Heart left ventricle (tissue), 16 donors: ENCODE measurements at places on chromosomes 2 and 18. TPM values are rescaled to one million over a fixed set of nuclear protein-coding genes. Genes with fewer than 3 reads are reported as not detected.

GRCh38 chr18:77948567-77948966 lies 698.9 kb downstream of the GALR1 start:
- no peak for DNase-seq

DNA sequence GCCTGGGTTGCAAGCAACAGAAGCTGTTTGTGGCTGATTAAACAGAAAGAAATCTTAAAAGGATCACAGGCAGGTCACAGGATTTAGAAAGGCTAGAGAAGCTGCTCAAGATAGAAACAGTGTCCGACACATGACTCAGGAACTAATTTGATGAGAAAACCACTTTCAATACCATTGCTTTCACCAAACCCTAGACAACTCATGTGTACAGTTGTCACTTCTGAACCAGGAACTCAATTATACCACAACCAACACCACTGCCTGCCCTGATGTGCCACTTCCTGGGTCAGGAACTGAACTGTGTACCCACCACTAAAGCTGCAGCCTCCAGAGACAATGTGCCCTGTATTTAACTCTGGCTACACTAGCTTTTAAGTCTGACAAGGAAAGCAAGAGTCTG lies 56.0 kb downstream of the TMEM247 start:
- no peak for DNase-seq

GRCh38 chr2:205321231-205321630 lies 361.1 kb upstream of the NRP2 start:
- no peak for DNase-seq

DNA sequence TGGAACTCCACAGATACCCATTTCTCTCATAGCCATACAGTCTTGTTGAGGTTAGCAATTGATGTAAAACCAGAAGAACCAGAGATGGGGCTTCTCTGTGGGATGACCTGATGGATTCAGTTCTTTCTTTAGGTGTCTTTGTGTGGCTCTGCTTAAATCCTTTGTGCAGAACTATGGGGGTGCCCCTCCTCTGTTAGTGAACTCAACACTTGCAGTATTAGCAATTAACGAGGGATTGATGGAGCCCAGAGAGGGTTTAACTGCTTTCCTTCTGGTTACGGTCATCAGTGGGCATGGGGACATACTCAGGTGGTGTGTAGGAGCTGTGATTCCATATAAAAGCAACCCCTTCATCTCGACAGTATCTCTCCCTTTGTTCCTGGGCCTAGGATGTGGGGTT lies 406.8 kb upstream of the FAM98A start:
- DNase-seq, result no peak

GRCh38 chr2:203728321-203728720 lies 21.9 kb downstream of the CD28 start:
- DNase-seq, result no peak

DNA sequence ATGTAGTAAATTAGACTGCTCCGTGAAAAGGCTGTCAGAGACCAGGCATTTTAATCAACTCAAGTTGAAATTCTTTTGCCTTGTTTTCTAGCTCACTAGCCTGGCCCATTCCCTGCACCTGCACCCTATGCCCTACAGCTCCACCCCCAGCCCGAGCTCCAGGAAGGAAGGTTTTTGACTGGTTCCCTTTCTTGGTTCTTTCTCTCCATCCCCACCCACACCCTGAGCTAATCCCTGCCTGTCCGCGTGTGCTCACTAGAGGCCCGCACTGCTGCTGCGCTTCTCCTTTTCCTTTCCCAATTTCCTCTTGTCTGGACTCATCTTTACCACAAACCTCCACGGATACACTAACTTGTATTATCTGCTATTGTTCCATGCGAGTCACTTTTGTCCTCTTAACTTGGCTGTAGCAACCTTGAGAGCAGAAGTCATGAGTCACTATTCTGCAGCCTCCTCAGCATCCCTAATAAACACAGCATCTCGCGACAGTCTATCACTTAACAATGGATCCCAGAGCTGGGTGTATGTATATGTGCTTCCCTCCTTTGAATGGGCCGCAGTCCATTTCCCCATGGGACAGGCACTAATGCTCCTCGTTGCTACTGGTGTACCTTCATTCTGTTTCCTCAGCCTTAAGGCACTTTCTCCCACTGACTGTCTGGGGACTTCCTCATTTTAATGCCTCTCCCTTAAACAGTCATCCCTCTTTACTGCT lies 36.5 kb downstream of the COLEC12 start:
- DNase-seq, result peak; percentile 45

- no peak for DNase-seq
Observed at GRCh38 chr2:159317392-159318088, 31.0 kb upstream of the WDSUB1 start.

DNA sequence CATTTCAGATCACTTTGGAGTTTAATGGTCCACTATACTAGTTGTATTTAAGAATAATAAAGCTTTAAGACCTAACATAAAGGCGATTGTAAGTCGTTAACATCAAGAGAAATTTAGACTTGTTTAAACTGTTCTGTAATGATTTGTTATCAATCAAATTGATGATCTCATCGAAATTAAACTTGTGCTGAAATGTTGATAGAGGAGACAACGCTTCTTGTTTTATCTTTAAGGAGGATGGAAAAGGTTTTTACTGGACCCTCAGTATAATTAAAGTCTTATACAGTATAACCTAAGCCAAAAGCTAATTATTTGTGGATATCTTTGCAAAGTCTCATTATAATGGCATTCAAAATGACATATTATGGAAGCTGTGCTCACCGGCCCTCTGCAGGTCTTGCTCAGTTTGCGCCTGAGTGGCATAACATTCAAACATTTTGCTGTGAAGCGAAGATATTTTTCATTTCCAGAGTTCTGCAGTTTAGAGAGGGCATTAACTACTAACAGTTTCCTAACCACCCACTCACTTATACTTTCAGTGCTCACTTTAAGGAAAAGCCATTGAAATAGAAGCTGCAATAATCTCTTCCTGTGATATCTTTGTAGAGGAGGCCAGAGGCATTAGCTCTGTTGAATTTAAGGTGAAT lies 1.4 kb upstream of the SERTAD2 start:
- DNase-seq, result no peak

- DNase-seq, result no peak
Observed at GRCh38 chr18:21678859-21679258, 25.7 kb downstream of the ABHD3 start.

DNA sequence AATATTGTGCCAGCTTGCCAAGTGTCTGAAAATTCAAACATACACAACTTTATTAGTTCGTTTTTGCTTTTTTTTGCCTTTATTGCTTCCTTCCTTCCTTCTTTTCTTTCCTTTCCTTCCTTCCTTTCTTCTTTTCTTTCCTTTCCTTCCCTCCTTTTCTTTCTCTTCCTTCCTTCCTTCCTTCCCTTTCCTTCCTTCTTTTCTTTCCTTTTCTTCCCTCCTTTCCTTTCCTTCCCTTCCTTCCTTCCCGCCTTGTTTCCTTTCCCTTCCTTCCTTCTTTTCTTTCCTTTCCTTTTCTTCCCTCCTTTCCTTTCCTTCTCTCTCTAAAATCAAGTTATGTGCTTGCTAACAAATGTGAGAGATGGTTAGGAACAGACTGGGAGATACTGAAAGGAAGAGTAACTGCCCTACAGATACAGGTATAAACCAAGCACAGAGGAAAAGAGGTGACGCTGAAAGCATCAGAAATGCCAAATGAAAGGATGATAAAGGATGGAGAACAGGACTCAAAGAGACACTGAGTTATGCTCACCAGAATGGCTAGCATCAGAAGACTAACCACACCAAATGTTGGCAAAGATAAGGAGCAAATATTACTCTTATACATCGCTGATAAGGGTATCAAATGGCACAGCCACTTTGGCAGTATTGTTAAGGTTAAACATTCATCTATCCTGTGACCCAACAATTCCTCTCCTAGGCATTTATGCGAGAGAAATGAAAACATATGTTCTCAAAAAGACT lies 151.6 kb downstream of the MREG start:
- DNase-seq, result no peak

GRCh38 chr2:16537347-16537746 lies 128.3 kb downstream of the CYRIA start:
- no peak for DNase-seq

GRCh38 chr18:13465124-13465446 lies 246.5 kb downstream of the LDLRAD4 start:
- DNase-seq, result no peak

DNA sequence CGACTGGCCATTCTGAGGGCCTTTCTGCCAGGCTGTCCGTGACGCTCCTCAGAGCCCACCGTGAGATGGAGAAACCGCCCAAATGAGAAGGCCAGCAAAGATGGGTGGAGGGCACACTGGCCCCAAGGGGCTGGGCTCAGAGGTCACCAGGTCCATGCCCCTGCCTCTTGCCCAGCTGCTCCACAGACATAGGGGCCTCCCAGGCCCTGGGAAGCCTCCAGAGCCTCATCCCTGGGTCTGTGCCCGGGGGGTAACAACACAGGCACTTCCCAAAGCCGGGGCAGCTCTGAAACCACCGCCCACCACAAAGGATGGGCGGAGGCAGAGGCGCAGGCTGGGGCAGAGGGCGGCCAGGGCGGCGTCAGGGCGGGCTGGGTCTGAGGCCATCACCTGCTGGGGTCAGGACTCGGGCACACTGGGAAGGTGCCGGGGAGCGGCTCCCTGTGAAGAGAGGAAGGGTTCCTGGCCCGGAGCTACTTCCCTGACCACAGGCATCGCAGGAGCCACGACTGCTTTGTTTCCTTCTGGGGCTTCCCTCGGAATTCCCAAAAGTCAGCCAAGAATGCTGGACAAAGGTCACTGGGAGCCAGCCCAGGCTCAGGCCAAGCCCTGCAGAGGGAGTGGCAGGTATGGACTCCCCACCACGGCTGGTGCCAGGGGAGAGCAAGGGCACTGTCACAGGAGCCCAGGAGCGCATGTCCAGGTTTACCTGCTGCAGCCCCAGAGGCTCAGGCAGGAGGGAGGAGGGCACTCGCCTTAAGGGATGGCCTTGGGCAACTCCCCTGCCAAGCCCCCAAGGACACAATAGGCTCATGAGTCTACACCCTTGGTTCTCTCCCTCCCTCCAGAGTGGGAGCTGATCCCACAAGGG lies 9.4 kb downstream of the CYP26B1 start:
- DNase-seq, result no peak

DNA sequence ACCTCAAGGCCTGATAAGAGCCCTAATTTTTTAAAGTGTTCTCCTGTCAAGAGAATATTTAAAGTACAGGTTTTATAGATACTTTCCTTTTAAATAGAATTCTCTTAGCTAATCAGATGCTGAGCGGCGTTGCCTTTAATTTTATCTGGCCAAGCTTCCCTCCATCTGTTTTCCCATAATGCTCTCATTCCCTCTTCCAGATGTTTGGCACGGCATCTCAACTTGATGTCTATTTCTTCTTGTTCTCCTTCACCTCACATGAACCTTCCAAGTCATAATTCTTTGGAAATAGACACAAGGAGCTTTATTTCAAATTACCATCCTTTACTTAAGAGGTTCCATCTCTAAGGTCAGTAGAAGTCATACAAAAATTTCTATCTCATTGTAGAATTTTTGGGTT lies 76.1 kb upstream of the CPO start:
- DNase-seq, result peak; percentile 29

GRCh38 chr2:209901172-209901571 lies 101.3 kb upstream of the RPE start:
- DNase-seq, result no peak

- no peak for DNase-seq
Observed at GRCh38 chr2:241234962-241235740, 46.7 kb downstream of the ANO7 start.

GRCh38 chr2:84631047-84631446 lies 114.7 kb downstream of the DNAH6 start:
- DNase-seq, result no peak

DNA sequence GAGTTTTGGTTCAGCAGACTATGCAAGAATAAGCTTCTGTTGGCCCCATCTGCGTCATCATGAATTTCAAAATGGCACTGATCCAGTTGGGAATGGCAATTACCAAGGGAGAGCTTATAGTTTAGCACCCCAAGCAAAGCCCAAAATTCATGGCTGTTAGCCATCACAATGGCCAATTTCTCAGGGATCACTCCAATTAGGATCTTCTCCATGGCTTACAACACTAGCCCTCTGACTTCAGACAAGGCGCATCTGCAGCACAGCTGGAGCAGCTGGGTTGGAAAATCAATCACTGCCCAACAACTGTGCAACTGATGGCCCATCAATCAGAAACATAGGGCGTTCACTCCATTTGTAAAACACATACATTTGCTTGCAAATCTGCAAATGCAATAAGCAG lies 273.6 kb downstream of the SRBD1 start:
- DNase-seq, result no peak

DNA sequence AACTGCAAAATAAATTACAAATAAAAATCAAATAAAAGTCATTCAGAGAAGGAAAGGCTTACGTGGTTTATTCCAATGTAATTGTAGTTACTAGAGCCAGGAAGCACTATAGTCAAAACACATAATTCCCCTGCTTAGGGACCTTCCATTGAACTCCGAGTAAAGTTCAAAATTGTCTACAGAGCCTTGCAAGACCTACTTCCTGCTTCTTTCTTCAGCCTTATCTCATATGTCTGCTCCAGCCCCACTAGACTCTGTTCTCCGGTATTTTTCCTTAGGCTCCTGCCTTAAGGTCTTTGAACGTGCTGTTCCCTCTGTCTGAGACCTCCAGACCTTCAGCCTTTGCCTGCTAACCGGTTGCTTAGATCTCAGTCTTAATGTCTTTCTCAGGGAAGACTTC lies 104.3 kb downstream of the ARL6IP6 start:
- no peak for DNase-seq

DNA sequence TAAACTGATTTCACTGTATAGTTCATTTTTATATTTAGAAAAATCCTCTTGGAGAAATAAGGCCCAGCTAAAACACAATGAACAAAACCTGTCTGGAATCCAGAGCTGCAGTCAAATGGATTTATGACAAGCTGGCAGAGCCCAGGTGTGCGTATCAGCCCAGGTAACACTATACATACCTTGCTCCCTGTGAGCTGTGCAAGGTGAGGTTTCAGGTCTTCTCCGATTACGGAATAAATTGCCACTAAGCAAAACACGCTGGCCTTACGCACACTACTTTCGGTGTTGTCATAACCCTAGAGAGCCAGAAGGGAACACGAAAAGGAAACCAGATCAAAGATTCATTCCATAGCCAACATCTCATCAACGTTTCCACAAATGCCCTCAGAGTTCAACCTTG lies 61.9 kb upstream of the TFCP2L1 start:
- DNase-seq, result no peak

- no peak for DNase-seq
Observed at GRCh38 chr2:138312061-138312460, 189.5 kb upstream of the SPOPL start.

ATP6V1C2 gene
- 0.32 TPM for total RNA-seq

UGT1A4 gene
- not detected for total RNA-seq

DIPK1C gene
- 6.3 TPM for total RNA-seq

FBXO15 gene
- total RNA-seq, result 0.38 TPM

TMSB10 gene
- 623 TPM for total RNA-seq

GPAT2 gene
- 4.7 TPM for total RNA-seq

GREB1 gene
- total RNA-seq, result 5.7 TPM

TTC21B gene
- 10.3 TPM for total RNA-seq

ELOA2 gene
- total RNA-seq, result not detected
